Amniotic epithelial cell (primary cell): ENCODE measurements at places on chromosomes 1 and 21.

DNA sequence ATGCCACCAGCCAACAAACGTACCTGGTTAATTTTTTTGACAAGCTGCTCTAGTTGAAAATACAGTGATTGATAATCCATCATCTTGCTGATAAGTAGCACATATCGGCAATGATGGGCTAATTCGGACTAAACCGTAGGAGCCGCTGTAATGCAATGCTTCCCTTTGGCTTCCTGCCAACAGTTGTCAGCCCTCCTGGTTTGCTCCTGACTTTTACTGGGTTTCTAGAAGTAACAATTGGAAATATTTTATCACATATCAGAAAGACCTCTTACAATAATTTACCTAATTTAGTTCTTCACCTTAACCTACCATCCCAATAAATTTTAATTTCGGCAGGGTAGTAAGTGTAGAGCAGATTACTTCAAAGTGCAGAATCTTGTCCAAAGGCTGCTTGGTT is 148.5 kb downstream of the DHRS3 start:
- DNase-seq = no peak

DNA sequence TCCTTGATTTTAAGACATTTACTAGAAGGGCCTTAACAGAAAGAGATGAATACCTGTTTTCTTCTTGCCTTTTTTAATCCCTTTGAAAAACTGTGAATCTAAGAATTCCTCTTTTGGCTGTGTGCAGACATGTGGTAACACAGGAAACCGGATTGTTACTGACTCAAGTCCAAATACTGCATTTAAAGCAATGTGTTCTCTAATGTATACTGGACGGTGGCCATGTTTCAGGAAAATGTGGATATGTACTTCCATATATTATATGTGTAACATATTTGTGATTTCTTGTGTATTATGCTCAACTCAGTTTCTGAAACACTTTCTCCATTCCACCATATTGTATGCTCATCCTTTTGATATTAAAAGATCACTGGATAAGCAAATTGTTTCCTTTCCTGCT is 185.1 kb downstream of the LRRC7 start:
- DNase-seq = no peak

- DNase-seq = peak; percentile 4
Observed at GRCh38 chr1:72140222-72140621, 142.1 kb downstream of the NEGR1 start.

GRCh38 chr1:154869351-154870114 is 548 bp downstream of the KCNN3 start:
- DNase-seq = no peak

DNA sequence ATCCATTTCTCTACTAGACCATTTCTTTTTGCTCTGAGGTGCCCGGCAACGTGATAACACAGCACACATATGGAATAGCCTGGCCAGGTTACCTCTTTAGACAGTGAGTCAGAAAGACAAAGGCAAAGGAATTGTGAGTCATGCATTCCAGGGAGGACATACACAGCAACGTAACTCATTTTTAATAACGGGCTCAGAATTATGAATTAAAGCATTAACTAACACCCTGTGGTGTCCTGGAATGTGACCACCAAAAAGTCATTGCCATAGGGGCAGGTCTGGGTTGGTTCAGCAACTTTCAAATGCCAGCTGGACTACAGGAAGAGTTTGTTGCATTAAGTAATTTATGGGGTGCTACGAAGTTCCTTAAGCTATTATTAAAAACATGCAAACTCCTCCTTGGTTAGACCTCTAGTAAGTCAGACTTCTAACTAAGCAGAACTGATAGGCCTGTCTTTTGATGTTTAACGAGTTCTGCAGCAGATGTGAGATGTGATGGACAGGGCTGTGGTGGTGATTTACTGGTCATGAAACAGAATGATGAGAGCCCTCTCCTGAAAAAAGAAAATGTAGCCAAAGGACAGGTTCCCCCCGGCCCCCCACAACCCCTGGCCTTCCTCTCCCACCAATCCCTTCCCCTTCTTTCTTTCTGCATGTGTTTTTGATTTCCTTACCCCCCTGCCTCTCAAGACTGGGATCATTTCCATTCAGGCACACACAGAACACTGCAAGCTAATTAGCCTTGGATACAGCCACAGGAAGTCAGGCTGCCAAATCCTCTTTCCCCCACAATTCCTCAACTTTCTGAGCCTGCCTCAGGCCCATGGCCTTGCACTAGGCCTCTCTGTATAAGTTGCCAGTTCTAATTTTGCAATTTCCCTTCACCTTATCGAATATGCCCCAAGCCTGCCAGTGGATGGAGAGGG is 88.9 kb upstream of the HAO2 start:
- DNase-seq = peak; percentile 86
